ENCODE measurements at places on chromosomes 6 and 20.

GRCh38 chr20:4953881-4954280 is 47.4 kb downstream of the SLC23A2 start:
- DNase-seq, result no peak

DNA sequence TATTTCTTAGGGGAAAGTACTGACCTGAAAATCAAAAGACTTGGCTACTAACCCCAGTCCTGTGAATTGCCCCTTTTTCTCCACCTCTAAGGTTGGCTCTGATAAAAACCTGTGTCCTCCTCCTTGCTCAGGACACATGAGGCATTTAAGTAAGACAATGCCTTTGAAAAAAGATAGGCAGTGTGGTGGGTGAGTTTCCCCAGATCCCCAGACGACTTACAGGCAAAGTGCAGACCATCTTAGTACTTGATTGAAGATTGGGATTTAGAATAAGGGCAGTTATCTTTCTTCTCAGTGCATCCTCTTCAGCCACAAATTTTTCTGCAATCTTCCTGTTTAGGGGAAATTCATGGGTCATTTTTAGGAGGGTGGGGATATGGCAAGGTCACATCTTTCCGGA is 87.8 kb downstream of the KIZ start:
- no peak for DNase-seq

DNA sequence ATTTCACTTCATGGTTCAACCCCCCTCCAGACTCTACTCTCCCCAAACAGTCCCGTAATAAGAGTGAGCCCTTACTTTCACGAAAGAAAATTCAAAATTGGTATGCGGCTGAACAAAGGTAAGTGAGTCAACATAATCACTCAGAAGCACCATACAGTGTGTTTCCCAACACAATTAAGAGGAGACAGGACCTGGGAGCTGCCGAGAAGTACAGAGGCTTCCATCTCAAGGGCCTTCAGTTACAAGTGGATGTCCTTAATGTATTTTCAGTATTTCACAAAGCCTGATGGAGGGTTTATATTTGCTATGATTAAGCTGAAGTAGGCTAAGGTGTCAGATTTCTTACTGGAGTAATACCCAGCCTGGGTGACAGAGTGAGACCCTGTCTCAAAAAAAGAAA is 51.1 kb downstream of the MYO6 start:
- no peak for DNase-seq

GRCh38 chr6:6599468-6599873 is 11.0 kb downstream of the LY86 start:
- DNase-seq, result no peak

DNA sequence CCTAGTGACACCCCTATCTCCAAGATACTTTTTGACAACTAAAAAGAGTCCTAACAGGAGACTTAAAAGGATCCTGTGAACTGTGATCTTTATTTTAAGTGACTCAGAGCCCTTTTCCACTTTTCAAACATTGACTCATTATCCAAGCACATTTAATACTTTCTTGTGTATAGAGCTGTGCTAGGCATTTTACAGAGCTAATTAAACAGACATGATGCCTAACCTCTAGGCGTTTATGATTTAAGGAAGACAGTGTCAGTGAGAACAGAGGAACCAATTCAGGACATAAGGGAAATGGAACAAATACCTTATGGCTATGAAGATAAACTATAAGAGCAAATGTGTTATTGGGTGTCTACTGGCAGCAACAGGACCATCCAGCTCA is 282.6 kb downstream of the TPBG start:
- peak; percentile 8 for DNase-seq

DNA sequence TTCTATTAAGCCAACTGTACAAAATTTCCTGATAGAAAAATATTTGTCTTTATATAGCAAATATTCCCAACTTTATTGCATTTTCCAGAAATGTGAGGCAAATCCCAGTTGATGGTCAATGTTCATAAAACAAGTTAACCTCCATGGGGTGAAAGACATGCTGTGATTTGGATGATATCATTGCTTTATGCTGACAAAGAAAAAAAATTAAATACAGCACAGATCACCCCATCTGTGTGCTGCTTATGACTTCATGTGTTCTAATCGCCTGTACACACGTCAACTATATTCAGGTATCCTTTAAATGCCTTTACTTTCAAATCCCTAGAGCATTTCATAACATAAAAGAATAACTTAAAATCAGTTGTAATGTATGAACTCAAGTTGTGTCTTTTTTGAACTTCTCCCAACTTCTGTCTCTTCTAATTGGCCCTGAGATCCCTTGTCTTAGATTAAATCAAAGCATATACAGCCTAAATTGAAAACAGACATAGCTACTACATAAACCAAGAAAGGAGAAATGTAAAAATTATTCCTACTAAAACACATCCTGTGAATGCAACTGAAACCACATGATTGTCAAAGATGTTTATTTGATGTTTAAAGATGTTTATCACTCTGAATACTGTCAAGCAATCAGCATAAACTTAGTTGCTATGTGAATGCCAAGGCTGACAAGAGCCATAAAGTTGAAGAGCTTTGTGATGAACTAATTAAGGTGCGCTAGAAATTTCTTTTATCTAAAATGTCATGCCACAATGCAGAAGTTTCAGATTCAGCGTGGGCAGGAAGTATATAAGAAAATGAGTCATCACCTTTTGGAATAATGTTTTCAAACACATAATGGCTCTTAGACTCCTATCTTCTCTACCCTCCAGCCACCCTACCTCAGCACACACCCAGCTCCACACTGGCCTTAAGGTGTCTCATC is 68.7 kb downstream of the FILIP1 start:
- peak; percentile 34 for DNase-seq

GRCh38 chr20:36390269-36390668 is 84.1 kb downstream of the DLGAP4 start:
- no peak for DNase-seq

DNA sequence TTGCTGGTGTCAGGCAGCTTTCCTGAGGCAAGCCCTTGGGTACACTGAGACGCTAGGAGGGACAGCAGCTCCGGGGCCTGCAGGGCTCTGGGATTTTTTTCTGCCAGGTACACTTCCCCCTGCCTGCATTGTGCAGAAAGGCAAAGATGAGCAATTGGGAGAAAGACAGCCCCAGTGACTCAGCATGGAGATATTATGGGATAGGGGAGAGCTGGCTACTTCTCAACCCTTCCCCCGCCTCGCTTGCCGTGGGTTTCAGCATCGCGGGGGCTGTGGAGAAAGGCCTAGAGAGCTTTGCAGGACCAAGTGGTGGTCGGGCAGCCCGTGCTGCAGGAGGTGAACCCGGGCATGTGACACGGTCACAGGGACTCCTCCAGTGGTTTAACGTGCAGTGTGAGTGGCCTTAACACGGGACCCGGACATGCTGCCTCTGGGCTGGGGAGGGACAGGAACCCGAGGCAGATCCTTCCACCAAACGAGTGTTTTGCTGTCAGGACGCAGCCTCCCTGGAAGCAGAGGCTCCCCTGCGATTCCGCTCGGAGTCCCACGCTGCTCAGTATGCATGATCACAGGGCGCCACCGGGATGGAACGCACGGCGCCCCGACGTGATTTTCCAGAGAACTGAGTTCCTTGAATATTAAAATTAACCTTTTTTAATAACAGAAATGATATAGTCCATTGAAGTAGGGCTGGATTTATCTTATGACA is 139.9 kb downstream of the CDH4 start:
- no peak for DNase-seq

DNA sequence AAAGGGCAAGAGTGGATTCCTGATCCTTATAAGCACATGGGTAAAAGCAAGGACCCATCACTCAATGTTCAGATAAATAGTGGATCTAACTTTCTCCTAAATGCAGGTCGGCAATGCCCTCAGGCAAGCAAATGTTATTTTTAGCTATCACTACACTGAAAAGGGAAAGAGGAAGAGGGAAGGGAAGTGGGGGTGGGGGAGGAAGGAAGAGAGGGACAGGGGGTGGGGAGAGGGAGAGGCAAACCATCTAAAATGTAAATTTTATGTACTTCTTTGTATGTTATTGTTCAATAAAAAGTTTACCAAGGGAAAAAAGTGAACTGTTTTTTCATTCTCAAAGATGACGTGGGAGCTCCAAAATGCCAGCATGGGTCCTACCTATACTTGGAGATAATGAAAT is 44.2 kb downstream of the CHD6 start:
- DNase-seq, result no peak

- DNase-seq, result no peak
Observed at GRCh38 chr6:44732243-44732642, 344.7 kb downstream of the CDC5L start.

DNA sequence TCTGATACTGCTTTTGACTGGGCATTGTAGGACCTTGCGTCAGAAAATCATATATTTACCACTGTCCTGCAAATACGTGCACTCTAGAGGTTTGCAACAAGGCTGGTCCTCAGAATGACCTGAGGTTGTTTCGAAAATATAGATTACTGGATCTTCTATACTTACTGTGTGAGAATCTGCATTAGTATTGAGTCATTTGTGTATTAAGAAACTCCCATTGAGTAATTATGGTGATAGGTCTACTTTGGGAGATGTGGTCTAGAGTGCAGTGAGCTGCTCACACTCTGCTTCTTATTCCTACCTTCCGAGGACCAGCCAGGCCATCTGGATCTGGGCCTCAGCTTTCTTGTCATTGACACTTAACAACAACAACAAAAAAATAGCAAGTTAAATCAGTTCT is 9.6 kb downstream of the KLHL32 start:
- DNase-seq, result no peak

GRCh38 chr6:56093776-56094175 is 153.6 kb downstream of the COL21A1 start:
- DNase-seq, result no peak

GRCh38 chr6:50724381-50725124 is 11.2 kb downstream of the TFAP2D start:
- no peak for DNase-seq

DNA sequence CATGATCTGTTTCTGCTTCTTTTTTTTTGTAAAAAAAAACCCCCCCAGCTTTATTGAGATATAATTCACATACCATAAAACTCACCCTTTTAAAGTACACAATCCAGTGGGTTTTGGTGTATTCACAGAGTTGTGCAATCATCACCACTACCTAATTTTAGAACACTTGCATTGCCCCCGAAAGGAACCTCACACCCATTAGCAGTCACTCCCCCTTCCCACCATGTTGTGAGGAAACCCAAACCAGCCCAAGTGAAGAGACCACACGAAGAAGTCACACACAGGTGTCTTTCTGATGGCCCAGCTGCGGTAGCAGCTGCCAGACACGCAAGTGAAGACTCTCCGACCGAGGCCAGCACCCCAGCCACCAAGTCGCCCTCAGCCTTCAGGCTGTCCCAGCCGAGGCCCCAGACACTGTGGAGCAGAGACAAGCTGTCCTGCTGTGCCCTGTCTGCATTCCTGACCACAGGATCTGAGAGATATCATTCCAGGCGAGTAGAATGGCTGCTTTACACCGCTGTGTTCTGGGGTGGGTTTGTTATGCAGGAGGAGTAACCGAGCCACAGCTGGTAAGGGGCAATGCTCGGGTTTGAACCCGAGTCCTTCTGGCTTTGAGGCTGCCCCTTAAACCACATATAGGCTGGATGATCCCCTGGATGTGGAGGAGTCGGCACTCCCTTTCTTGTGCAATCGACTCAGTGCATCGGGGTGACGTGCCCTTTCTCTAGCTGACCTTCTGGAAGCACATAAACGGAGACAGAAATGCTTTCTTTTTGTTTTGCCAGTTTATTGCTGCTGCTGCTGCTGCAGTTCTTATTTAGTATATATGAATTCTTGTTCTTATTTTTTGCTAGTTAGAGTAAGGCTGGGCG is 59.1 kb upstream of the PTPN1 start:
- peak; percentile 43 for DNase-seq

DNA sequence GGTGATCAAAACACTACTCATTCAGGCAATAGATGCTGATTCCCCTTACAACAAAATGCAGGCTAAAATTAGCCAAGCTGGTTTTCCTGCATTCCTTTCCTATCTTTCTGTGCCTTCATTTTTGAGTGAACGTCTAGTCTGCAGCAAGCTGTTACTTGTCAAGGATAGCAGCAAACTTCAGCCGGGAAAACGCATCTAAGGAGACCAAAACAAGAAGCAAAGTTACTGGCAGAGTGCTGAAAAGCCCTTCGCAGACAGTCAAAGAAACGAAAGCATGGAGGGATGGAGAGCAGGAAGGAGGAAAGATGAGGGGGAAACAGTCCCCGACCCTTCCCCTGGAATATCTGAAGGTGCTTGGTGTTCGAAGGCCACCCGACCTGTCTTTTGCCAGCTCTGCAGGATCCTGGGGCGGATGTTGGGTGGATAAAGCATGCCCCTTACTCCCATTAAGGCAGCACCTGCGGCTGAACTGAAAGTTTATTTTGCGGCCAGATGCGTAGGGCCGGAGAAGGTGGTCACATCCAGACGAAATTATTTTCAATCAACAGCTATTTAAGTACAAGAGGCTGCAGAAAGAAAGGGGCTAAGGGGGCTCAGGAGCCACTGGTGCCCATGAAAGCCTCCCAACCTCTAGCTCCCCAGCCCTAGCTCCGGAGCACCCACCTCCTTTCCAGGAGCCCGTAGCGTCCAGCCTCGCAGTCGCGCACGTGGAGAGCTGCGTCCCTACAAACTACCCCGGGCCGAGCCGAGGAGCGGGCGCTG is 538 bp downstream of the FERMT1 start:
- peak; percentile 35 for DNase-seq
